Dermis blood vessel endothelial cell (primary cell): ENCODE measurements at places on chromosomes 12 and 14. TPM values are rescaled to one million over a fixed set of nuclear protein-coding genes. Genes with fewer than 3 reads are reported as not detected.

- no peak for DNase-seq
Observed at GRCh38 chr12:40692765-40693206, 547 bp downstream of the CNTN1 start.

TAPBPL gene
- total RNA-seq = 23.0 and 26.1 TPM in 2 replicates

GRCh38 chr12:126883697-126884096 is 1383.3 kb upstream of the TMEM132C start:
- DNase-seq = no peak

DNA sequence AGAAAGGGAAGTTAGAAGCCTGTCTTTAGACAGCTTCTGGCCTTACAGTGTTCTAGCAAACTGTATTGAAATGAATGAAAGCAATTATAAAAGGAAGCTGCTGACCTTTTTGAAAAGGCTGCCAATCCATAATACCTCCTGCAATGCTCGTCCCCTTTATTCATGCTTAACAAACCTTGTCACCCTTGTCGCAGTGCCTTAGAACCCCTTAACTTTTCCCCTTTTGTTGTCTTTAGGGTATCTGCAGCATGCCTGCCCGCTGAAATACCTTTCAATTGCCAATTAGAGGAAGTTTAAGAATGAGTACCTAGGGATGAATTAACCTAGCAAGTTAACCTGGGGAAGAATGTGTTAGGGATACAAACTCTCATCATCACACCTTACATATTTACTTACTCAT is 731.2 kb downstream of the RERGL start:
- no peak for DNase-seq

GRCh38 chr12:67649261-67649569 is 670 bp downstream of the DYRK2 start:
- peak; percentile 28 for DNase-seq

GRCh38 chr12:50728417-50728816 is 35.5 kb upstream of the ATF1 start:
- DNase-seq = no peak

DNA sequence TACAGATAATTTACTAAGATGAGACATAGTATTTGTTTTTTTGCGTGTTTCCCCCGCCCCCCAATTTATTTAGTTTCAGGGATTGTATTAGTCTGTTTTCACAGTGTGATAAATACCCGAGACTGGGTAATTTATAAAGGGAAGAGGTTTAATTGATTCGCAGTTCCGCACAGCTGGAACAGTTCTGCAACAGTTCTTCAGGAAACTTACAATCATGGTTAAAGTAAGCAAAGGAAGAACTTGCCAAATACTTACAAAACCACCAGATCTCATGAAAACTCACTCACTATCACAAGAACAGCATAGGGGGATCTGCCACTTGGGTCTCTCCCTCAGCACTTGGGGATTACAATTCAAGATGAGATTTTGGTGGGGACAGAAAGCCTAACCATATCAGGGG is 48.9 kb downstream of the LRRIQ1 start:
- no peak for DNase-seq

DNA sequence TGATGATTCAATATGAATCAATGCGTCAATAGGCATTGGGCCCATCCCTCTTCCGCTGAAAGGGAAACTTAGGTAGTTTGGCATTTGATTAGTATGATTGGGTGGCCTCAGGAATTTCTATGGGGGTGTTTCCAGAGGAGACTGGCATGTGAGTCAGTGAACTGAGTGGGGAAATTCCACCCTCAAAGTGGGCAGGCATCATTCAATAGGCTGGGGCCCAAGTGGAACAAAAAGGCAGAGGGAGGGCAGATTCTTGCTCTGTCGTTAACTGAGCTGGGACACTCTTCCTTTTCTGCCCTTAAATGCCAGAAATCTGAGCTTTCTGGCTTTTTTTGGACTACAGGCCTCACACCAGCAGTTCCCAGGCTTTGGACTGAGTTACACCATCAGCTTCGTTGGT is 373.5 kb downstream of the RPS29 start:
- DNase-seq = no peak

- DNase-seq = peak; percentile 76
Observed at GRCh38 chr12:53743266-53744129, 8.3 kb downstream of the CISTR start.

DNA sequence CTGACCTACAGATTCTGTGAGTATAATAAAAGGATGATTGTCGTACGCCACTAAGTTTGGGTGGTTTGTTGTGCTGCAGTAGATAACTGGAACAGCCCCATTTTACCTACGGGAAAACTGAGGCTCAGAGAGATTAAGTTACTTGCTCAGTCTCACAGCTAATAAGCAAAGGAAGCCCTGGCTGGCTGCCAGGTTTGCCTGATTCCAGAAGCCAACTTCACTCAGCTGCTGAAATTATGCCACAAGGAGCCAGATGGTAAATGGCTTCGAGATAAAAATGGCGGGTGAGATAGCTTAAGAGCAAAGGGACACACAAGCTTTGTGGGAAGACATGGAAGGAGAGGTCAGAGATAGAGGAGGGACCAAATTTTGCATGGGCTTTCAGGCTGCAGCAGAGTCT is 191.5 kb upstream of the NOS1 start:
- peak; percentile 36 for DNase-seq

DNA sequence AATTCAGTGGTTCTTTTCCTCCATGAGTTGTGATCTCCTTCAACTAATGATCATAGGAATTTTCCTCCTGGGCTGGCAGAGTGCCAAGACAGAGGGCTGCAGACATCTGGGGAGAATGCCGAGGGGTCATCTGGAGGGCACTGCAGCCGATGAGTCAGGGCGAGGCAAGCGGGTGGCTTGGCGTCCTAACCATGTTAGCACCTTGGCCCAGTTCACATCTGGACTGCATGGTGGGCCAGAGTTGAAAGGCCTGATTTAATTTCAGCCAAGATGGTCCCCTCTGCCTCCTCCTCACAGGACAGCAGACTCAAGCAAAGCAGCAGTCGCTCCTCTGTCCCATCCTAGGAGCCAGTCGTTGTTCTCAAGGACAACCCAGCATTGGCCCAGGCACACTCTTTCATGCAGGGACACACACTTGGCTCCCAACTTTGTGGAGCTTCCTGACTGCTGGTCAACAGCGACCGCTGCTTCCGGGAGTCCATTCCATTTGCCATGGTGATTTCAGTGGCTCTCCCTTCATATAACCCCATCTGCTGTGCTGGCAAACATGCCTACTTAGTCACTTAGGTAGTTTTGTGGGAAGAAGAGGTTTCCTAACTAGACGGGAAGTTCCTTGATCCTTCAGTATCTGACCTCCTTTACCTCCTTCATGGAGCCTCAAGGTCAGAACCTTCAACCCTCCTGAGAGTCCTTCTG is 161.8 kb downstream of the TTC8 start:
- peak; percentile 21 for DNase-seq

KMT2D gene
- 41.2 and 99.0 TPM in 2 replicates for total RNA-seq

- DNase-seq = no peak
Observed at GRCh38 chr14:89255852-89256251, 161.2 kb downstream of the FOXN3 start.

- no peak for DNase-seq
Observed at GRCh38 chr12:95759718-95760117, 30.8 kb downstream of the NTN4 start.

GRCh38 chr12:63917864-63918799 is 73.6 kb downstream of the SRGAP1 start:
- peak; percentile 64 for DNase-seq

- DNase-seq = no peak
Observed at GRCh38 chr14:90940318-90940962, 120.0 kb downstream of the RPS6KA5 start.

ACAD10 gene
- 8.0 and 8.7 TPM in 2 replicates for total RNA-seq

DNA sequence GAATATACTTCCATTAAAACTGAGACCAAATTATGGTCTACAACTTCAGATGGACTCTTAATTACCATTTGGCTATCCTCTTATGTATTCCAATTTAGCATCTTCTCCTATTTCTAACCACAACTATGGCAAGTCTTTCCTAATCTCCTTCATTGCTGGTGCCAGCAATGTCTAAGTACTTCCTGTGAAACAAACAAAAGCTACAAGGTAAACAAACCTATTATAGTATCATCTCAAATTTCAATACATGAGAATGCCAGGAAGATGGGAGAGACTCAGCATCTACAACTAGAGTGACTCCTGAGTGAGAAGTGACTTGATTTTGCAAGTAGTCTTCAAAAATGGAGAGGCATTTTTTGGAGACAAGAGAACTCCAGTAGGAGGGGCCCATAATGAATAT is 202.9 kb upstream of the ATXN7L3B start:
- DNase-seq = peak; percentile 0

BHLHE41 gene
- total RNA-seq = 0.14 and 0.85 TPM in 2 replicates

GRCh38 chr14:104892531-104893434 is 27.7 kb downstream of the CEP170B start:
- no peak for DNase-seq

DNA sequence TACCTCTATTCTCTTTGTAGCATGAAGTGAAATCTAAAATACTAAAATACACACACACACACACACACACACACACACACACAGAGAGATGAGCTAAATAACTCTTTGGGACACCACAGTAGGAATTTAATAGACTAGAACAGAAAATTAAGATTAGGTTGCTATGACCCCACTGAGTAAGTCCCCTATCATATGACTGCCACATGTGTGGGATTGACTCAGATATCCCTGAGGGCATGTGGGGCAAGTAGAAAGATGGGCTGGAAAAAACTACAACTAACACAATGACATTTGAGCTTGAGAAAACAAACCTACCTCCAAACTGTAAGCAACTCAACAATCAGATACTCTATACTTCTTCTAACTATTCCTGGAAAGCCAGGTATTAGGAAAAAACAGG is 27.0 kb downstream of the SLC25A21 start:
- no peak for DNase-seq

MANSC4 gene
- total RNA-seq = not detected in 2 replicates

OR4Q3 gene
- not detected in 2 replicates for total RNA-seq

GRCh38 chr12:16112612-16113560 is 164.6 kb downstream of the SLC15A5 start:
- DNase-seq = no peak

CCND2 gene
- total RNA-seq = 111 and 140 TPM in 2 replicates

TUBA1B gene
- 1,075 and 1,939 TPM in 2 replicates for total RNA-seq

CCDC196 gene
- total RNA-seq = not detected in 2 replicates

- DNase-seq = peak; percentile 97
Observed at GRCh38 chr12:13100882-13101769, 2.3 kb downstream of the GSG1 start.

DNA sequence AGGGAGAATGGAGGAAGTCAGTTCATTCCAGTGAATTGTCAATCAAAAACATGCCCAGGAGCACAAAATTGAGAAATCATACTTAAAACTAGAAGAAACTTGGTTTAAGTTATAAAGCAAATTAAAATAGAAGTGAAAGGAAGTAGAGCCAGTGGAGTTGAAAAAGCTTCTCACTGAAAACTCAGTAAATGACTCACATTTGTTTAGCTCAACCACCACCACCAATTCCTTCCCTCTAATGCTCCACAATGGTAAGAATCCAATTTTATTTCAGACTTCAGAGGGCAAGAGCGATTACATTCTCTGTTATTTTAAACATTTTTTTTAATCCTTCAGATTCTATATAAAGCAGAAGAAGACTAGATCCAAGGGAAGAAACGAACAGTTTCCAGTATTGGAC is 19.4 kb downstream of the UTP20 start:
- no peak for DNase-seq

DNA sequence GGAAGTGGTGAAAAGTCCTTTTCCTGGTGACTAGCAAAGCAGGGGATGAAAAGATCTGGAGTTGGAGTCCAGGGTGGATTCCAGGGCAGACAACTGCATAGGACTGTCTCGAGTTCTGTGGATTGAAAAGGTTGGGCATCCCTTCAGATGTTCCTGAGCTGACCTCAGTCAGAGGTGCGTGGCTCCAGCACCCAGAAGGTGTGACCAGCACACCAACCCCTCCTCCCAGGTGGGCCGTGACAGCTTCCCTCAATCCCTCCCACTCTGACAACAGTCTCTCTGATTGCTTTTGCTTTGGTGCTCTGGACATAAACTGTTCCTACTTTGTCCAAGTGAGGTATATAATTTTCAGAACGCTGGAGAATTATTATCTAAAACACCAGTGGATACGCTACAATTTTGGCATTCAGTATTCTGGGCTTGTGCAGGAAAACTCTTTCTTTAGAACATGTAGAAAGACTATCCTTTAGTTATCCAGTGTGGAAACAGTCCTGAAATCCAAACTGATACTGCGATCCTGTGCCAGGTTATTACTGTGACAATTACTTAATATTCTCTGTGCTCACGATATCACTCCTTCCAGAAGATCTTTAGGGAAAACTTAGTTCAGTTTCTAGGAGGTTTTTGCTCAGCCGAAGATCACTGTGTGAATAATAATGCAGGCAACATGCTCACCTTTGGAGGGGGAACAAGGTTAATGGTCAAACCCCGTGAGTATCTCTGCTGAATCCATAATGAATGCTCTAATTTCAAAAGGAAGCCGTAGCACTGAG is 87.9 kb downstream of the DAD1 start:
- no peak for DNase-seq

GRCh38 chr14:81298911-81299310 is 78.2 kb upstream of the GTF2A1 start:
- no peak for DNase-seq

PLA2G1B gene
- total RNA-seq = not detected in 2 replicates

DNA sequence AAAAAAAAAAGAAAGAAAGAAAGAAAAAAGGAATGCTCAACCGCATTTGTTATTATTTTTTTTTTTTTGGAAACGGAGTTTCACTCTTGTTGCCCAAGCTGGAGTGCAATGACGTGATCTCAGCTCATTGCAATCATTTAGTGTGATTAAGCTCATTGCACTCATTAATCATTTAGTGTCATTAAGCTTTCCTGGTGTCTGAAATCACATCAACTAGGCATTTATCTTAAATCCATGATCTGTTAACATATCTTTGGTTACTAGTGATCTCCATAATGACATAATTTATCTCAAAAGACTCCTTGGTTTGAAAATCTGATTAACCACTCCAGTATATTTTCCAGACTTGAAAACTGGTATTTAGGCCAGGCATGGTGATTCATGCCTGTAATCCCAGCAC is 26.3 kb downstream of the ETFBKMT start:
- no peak for DNase-seq
